NCI-H2081 treated with DMSO at 0.1 percent for 48 hours (cell line): ENCODE measurements at places on chromosomes 1 and 21.

DNA sequence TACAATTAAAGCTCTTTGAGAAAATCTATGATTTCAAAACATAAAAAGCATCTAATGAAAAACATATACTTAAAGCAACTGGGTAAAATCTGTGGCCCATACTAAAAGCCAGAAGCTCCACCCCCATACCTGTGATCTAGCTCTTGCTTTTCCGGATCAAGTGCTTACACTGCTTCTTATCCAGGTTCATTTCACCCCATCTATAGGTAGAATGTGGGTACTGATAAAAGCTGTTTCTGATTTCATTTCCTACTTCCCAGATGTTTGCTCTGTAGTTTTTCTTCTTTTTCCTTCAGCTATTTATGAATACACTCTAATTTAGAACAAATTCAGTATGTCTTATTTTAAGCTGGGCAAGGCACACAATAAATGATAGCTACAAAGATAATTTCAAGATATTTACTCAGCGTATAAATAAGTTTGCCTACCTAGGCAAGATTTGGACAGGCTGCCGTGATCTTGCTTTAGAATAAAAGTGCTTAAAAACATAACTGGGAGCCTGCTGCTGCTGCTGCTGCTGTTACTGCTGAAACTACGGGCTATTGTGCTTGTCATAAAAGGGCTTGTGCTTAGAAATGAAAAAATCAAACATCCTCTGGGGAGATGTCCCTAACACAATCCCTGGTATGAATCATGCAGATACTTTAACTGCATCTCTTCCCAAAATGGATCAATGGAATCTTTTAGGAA, 2.1 kb downstream of the SIPA1L2 start:
- peak; percentile 61 for DNase-seq

GRCh38 chr1:32701951-32702598, 495 bp downstream of the SYNC start:
- no peak for DNase-seq

GRCh38 chr1:58249737-58250586, 296.6 kb downstream of the OMA1 start:
- DNase-seq, result no peak

- DNase-seq, result peak; percentile 27
These were observed 7.7 kb downstream of the ARMH1 start for GRCh38 chr1:44681905-44682882.

DNA sequence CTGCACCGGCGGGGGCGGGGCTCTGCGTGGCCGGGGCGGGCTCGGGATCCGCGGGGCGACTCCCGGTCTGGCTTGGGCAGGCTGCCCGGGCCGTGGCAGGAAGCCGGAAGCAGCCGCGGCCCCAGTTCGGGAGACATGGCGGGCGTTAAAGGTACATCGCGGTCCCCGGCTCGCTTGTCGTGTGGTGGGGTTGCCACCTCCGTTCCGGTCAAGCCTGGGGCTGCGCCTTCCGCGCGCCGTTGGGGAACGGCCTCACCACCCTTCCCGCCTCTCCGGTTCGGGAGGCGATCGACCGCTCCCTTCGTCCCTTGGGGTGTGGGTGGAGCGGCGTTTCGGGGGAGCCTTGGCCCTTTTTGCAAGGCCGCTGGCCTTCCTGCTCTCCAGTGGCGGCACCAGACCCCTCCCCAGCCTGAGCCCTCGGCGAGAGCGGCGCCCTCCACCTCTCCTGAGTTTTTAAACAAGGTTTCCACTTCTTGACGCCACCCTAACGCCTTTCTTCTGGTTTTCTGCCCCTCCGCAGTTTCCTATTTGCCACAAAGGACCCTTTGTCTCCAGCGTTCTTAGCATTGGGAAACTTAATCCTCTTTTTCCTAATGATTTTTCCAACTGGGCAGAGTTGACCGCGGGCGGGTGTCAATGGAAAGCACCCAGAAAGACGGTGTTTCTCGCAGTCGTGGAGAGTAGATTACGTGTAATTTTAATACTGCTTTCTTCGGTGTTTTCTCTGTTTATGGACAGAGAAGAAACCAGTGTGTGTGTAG, at the start of the genes LEPR and LEPROT:
LEPR (plus strand) TSS at position 79 of the 761 bp plus-strand sequence. CDS start 144,898 bp downstream, outside the sequence.
LEPROT (plus strand) TSS at position 79 of the 761 bp plus-strand sequence; CDS start at position 136, 57 bp downstream.
- DNase-seq, result no peak

- no peak for DNase-seq
These were observed 82.3 kb downstream of the GPR89B start for GRCh38 chr1:148010527-148010926.

GRCh38 chr1:25478633-25479032, 47.9 kb downstream of the MACO1 start:
- DNase-seq, result no peak

DNA sequence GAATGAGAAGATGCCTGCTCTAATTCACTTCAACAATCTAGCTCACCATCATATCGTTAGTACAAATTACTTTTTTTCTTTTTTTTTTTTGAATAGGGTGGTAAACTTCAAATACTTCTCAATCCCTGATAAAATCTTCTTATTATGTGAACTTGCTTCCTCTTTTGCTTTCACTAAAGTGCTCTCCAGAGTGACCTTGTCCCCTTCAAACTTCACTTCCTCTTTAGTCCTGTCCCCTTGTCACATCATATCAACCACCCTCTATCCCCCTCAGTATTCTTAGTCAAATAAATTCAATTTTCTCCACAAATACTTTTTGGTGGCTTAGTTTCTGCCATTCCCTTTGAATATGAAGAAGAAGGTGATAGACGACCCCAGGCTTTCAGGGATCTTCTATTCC, 124.9 kb upstream of the PLXNA2 start:
- no peak for DNase-seq

DNA sequence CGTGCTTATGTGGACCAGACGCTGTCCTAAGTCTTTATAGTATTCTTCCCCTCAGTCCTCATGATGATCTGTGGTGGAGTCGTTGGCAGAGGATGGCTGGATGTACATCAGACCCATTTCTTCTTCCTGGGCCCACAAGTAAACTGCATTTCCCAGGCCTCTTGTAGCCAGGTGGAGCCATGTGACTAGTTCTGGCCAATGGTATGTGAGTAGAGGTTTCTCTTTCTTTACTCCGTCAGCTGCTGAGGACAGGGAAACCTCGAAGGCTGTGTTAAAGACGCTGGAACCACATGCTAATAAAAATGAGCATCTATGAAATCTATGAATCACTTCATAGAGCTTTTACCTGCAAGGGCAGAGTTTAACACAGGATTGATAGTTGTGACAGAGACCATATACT, 18.7 kb upstream of the ZNF362 start:
- no peak for DNase-seq

- DNase-seq, result no peak
These were observed 35.8 kb downstream of the LAMC1 start for GRCh38 chr1:183058851-183059502.

DNA sequence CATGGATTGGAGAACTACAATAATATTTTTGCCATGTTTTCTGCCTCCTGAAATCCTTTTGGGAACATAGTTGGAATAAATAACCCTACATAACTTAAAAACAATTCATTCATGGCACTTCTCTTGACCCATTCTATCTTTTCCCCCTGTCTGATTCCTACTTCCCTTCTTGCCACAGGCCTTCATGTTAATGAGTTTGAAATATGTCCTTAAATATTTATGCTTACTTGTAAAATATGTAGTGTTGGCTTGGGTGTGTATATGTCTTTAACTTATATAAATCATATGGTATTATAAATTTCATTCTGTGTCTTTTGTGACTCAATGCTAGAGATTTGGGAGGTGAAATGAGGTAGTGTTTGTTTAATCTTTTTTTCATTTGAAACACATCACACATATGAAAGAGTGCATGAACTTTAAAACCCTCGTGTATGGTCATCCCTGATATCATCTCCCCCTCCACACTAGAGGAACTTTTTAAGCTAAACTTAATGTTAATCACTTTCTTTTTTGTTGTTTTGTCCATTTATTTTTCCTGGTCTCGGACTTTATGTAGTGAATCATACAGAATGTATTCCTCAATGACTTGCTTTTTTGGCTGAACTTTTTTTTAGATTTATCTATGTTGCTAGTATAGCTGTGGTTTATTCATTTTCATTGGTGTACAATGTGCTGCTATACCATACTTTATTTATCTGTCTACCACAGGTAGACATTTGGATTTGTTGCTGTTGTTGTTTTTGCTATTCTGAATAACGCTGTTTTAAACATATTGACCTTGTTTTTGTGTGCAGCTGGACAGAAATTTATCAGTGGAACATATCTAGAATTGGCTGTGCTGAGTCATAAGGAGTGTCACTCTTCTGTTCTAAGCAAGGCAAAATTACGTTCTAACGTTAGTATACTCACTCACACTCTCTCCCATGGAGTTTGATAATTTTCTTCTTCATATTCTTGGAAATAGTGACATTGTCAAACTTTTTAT, 441.6 kb downstream of the PLPP3 start:
- no peak for DNase-seq

GRCh38 chr21:36563341-36563926, 83.5 kb upstream of the CLDN14 start:
- no peak for DNase-seq

- no peak for DNase-seq
These were observed 418.8 kb downstream of the PTPRU start for GRCh38 chr1:29655145-29655544.
